ENCODE measurements at places on chromosomes 16 and 17.

- DNase-seq = no peak
Observed at GRCh38 chr16:10878644-10879501, 1.9 kb downstream of the CIITA start.

DNA sequence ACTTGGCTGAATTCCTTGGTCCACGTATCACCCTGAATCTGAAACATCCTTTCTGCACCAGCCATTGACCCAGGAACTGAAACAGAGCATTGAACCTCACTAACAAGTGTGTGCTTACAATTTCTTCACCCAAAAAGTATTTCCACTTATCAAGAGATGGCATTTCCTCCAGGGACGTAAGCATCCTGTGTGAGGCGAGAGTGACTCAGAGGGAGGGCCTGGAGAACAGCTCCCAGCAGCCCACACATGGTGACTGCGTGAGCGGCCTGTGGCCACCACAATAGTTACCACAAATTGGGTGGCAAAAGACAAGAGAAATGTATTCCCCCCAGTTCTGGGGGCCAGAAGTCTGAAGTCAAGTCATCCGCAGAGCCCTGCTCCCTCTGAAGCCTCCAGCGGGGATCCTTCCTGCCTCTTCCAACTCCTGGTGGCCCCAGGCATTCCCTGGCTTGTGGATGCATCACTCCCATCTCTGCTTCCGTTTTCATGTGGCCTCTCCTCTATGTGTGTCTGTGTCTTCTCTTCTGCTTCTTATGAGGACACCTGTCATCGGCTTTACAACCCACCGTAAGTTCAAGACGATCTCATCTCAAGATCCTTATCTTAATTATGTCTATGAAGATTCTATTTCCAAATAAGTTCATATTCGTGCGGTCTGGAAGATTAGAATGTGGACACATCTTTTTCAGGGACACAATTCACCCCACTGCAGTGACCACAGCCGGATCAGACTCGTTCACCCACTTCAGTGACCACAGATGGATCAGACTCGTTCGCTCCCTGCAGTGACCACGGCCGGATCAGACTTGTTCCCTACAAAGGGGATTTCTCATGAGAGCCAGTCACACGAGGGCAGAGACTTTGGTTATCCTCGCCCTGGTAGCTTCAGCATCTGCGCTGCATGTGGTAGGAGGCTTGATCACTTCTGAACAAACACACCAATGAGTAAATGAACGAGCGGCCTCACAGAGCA is 122.6 kb upstream of the FOXF1 start:
- no peak for DNase-seq

GRCh38 chr16:13521356-13521755 is 398.6 kb upstream of the ERCC4 start:
- DNase-seq = no peak

DNA sequence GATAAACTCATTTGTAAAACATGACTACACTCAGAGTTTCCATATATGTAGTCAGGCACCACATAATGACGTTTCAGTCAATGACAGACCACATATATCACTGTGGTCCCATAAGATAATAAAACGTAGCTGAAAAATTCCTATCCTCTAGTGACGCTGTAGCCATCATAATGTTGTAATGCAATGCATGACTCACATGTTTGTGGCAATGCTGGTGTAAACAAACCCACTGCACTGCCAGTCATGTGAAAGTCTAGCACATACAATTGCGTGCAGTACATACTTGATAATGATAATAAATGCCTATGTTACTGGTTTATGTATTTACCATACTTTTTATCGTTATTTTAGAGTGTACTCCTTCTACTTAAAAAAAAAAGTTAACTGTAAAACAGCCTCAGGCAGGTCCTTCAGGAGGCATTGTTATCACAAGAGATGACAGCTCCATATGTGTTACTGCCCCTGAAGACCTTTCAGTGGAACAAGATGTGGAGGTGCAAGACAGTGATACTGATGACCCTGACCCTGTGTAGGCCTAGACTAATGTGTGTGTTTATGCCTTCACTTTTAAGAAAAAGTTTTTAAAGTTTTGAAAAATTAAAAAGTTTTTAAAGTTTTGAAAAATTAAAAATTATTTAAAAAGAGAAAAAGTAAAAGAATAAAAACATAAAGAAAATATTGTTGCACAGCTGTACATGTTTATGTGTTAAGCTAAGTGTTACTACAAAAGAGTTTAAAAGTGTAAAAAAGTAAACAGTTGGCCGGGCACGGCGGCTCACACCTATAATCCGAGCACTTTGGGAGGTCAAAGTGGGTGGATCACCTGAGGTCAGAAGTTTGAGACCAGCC is 9.0 kb downstream of the STAT5B start:
- no peak for DNase-seq

GRCh38 chr16:69520800-69521602 is 44.8 kb upstream of the NFAT5 start:
- DNase-seq = no peak

- DNase-seq = no peak
Observed at GRCh38 chr16:57884655-57885133, 82.4 kb upstream of the KIFC3 start.

DNA sequence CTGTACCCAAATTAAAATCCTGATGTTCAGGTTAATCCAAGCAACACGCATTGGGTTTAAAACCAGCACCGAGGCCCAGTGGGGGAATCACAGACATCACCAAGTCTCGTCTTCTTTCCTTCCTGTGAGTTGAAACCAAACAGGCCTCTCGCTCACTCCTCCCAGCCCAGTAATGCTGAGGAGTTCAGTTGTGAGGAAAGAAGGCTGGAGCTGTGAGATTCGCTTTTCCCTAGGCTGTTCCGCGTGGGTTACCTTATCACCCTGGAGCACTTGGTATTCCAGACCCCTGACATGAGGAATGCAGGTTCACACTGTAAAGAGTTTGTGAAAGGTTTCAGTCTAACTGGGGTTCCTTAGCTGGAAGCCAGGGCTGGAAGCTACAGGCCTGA is 20.8 kb downstream of the CIBAR2 start:
- DNase-seq = no peak

DNA sequence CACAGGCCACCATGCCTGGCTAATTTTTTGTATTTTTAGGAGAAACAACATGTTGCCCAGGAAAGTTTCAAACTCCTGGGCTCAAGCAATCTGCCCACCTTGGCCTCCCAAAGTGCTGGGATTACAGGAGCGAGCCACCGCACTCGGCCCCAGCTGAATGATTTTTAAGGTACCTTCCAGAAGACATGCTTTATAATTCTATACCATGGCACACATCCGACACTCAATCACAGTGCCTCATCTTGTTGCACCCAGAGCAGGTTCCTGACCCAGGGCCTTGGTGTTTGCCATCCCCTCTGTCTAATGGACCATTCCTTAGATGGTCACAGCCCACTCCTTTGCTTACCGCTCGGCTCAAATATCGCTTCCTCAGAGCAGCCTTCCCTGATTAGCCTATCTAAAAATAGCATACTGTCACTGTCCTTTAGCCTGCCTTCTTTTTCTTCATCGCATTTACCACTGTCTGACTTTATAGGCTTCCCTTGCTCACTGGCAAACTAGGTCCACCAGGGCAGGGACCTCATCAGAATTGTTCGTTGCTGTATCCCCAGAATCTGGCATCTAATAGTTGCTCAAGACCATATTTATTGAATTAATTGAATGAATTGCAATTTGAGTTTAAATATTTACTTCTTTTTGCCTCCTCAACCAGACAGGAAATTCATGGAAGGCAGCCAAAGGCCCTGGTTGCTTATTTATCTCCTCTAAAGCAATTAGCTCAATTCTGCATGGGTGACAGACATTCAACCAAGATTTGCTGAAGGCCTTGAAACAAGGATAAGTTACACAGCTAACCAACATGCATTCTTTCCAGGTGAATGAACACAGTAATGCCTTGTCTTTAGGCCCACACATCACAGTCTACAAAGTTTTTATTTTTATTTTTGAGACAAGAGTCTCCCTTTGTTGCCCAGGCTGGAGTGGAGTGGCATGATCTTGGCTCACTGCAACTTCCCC is 6.3 kb upstream of the TENT4B start:
- DNase-seq = no peak

- no peak for DNase-seq
Observed at GRCh38 chr16:89898201-89898967, 20.3 kb upstream of the MC1R start.

GRCh38 chr16:69732101-69732500 is 5.7 kb upstream of the NQO1 start:
- no peak for DNase-seq

- DNase-seq = no peak
Observed at GRCh38 chr16:76705892-76706291, 428.7 kb downstream of the CNTNAP4 start.

DNA sequence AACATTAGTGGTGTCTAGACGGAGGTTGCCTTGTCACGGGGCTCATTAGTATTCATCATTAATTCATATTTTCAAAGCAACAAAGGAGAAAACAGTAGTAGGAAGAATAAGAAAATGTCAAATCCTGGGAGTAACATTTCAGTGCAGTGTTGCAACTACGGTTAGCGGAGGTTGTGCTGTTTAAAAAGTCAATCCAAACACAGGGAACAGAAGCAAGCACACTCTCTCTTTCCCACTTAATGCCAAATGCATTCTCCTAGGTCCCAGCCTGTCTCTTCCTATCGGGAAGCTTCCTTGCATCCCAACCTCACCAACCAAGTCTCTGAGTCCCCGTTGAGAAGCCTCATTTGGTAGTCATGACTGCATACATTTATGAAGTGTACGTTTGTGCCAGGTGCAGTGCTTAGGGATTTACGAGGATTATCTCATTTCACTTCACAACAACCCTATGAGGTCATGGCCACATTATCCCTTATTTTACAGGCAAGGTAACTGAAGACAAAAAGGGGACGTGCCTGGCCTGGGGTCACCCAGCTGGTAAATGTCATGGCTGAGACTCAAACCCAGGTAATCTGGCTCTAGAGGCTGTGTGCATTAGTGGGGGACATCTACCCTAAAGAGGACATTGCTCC is 283.6 kb upstream of the SALL1 start:
- no peak for DNase-seq

- DNase-seq = no peak
Observed at GRCh38 chr17:8225813-8226535, 15.6 kb upstream of the AURKB start.

- DNase-seq = no peak
Observed at GRCh38 chr16:87620201-87620495, 17.8 kb downstream of the JPH3 start.

DNA sequence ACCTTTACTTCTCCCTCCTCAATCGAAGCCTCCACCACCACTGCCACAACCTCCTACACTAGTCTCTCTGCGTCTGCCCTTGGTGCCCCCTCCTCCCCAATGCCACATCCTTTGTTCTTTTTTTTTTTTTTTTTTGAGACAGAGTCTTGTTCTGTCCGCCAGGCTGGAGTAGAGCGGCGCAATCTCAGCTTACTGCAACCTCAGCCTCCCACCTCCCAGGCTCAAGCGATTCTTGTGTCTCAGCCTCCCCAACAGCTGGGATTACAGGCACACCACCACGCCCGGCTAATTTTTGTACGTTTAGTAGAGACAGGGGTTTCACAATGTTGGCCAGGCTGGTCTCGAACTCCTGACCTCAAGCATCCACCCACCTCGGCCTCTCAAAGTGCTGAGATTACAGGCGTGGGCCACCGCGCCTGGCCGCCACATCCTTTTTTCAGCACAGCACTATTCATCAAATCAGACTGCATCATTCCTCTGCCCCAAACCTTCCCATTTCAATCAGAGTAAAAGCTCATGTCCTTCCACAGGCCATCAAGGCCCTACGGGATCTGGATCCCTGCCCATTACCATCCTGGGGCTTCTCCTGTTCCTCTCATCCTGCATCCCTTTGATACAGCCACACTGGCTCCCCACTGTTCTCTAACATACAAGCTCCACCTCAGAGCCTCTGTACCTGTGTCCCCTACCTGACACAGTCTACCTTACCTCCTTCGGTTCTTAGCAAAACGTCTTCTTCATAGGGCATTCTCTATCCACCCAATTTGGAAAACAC is 2.0 kb downstream of the KLHL11 start:
- DNase-seq = no peak

- DNase-seq = peak; percentile 91
Observed at GRCh38 chr17:42101513-42102292, 3.4 kb upstream of the ZNF385C start.

GRCh38 chr17:37527249-37527851 is 37.7 kb downstream of the DUSP14 start:
- DNase-seq = no peak

DNA sequence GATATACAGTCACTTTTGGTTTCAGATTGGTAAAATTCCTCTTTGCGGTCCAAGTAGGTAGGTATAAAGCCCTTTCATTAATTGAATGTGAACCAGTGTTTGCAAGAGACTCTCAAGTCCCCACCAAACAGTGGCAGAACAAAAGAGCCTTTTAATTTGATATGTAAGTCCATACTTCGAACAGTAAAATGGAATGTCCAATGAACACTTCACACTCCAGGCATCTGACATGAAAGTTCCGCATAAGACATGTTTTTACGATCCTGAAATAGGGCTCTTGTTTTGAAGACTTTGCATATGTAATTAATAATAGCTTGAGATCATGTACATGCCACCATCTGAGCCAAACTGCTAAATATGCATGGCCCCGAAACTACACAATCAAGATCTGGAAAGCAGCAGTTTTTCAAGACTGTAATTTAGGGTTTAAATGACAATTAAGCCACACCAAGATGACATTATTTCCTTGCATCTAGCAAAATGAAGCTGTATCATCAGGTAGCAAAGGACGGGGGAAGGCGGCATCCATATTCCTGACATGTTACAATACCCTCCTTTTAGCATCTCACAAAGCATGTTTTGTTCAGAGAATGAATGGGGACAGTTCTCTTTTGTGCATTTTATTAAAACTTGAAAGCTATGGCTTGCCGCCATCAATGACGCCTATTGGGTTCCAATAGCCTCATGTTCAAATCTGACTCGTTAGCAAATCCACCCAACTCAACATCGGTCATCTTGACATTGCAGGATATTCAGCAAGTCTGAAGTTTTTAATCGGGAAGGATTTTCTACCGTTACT is 39.4 kb downstream of the LITAF start:
- no peak for DNase-seq

DNA sequence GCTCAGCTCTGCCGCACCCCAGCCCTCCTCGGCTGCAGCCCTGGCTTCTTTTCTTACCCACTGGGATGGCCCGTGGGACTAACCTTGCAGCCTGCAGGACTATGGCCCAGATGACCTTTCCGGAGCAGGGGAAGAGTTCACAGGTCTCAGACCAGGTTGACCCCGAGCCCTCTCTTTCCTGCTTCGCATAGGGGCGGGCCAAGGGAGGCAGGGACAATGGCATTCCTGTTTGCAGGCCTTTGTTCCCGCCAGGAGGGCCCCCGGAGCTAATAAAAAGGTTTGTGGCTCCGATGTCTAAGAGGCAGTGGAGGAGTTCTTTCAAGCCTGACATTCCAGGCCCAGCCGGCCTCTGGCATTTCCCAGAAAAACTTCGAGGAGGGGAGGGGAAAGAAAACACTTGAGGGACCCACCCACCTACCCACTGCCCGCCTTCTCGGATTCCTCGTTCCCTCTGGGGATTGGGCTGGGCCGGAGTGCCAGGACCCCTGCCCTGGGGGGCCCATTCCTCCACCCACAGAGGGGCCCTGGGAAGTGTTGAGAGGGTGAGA is 5.8 kb upstream of the SOCS3 start:
- DNase-seq = peak; percentile 94

DNA sequence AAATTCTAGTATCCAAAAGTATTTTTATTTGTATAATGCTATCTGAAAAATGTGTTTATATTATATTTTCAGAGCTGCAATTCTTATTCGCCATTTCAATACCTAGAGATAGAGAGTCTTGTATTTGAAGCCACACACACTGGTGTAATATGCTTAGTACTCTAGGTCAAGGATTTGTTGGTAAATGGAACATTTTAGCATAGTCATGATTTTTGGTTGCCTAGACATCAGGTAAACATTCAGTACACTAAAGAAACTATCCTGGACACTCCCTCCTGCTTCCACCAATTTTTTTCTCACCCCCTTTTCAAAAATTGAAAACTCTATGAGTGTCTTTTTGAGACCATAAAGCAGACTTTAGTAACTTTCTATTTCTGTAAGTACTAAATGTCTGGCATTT is 20.8 kb downstream of the ABHD15 start:
- no peak for DNase-seq

Measured in osteocyte (in vitro differentiated cells).